ENCODE measurements at places on chromosomes 12 and 14. TPM values are rescaled to one million over a fixed set of nuclear protein-coding genes. Genes with fewer than 3 reads are reported as not detected.

Gene DGKA
- total RNA-seq = 108 TPM

- no peak for DNase-seq
Measured at GRCh38 chr14:104424406-104425072, 155.0 kb upstream of the C14orf180 start.

DNA sequence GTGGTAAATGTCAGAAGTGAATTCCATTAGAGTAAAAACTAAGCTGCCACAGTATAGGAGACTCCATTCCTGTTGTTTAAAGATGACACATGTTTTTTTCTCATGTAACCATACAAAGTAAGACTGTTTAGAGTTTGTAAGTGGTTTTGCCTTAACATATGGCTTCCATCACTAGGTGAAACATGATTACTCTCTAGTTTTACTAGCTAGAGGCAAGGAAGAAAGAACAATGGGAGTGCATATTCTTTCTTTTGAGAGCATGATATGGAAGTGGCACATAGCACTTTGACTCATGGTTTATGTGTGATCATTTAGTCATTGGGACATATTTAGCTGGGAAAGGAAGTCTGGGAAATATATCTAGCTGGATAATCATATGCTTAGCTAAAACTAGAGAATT lies 7.7 kb downstream of the ATF7IP start:
- DNase-seq = peak; percentile 59

DNA sequence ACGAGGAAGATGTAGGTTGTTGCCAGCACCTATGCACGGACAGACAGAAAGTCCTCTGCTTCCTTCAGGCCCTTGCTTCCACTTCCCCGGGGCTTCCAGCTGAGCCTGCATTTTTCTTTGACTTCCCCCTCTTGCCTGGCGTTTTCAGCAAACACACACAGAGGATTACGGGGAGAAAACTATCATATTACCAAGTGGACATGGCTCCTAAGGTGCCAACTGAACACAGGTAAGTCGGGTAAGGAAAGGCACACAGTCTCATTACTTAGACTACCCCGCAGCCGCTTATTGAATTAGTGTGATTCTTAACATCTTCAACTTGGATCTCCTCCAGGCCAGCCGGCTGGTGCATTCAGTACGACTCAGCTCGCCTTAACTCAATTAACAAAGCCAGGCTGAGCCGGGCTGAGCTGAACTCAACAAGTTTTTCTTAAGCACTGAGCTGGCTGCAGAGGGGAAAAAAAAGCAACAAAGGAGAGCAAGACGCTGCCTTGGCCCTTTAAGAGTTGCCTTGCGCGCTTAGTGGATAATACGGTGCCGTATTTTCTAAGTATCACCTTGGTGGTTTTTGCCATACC lies 19.2 kb upstream of the MAP1LC3B2 start:
- DNase-seq = peak; percentile 48

Gene FAR2
- 3.3 TPM for total RNA-seq

DNA sequence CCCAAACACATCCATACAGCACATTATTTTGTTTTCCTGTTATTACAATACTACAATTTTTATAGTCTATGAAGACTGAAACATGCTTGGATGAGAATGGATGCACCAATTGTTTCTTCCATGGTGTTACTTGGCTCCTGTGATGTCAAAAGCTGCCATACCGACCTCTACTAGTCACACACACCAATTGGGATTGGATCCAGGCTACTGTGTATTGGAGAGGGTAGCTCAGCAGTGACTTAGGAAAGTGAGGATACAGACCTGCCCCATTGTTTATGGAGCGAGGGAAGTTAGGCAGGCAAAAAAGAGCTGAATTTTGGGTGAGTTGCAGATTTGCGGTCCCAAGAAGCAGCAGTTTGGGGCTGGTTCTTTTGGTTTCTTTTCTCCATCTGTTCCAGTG lies 30.8 kb upstream of the AKAP6 start:
- DNase-seq = no peak

Gene BICDL1
- total RNA-seq = 7.3 TPM

DNA sequence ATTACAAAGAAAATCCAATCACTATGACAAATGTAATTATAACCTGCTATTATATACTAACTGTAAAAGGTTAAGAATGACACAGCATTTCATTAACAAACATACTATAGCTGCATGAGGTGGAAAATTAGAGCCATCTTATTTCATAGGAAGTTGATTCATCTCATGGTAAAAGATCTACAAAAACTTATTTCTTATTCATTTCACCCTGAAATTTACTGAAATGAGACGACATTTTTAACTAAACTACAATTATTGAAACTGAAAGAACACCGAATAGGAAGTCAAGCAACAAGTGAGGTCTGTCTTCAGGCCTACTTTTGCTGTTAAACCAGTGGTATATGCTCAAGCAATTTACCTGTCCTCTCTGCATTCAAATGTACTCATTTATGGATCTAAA lies 87.2 kb downstream of the CEP83 start:
- DNase-seq = no peak

- DNase-seq = no peak
Measured at GRCh38 chr12:119957135-119957534, 31.9 kb upstream of the BICDL1 start.

DNA sequence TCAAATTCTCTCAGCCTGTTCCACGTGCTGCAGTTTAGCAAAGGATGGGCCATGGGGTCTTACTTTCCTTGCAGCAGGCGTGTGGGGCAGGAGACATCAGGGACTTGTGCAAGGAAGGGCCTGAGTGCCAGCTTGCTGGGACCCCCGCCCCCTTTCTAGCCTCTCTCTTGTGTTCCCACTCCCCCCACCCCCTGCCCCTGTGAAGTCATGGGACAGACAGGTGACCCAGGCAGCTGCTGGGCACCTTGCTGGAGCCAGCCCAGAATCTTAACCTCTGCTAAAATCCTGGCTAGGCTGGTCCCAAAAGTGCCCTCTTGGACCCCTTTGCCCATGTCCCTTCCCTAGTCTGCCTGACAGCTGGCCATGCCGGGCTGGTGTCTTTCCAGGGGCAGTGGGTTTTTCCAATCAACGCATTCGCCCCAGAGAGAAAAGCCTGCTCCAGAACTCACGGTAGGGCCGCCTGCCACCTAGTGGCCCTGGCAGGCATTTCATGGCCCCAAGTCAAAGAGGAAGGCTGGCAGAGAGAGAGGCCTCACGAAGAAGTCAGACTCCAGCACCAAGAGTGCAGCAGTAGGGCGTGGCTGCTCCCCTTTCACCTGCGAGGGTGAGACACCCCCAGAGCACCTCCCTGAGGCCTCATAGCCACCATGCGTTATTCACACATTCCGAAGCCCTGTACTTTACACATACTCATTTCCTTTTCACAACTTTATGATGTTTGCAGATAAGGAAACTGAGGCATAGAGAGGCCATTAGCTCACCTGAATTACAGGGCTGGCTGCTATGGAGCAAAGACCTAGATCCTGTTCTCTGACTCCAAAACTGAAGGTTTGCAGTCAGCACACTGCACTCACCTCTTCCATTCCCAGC lies 67.4 kb downstream of the LGMN start:
- peak; percentile 29 for DNase-seq

DNA sequence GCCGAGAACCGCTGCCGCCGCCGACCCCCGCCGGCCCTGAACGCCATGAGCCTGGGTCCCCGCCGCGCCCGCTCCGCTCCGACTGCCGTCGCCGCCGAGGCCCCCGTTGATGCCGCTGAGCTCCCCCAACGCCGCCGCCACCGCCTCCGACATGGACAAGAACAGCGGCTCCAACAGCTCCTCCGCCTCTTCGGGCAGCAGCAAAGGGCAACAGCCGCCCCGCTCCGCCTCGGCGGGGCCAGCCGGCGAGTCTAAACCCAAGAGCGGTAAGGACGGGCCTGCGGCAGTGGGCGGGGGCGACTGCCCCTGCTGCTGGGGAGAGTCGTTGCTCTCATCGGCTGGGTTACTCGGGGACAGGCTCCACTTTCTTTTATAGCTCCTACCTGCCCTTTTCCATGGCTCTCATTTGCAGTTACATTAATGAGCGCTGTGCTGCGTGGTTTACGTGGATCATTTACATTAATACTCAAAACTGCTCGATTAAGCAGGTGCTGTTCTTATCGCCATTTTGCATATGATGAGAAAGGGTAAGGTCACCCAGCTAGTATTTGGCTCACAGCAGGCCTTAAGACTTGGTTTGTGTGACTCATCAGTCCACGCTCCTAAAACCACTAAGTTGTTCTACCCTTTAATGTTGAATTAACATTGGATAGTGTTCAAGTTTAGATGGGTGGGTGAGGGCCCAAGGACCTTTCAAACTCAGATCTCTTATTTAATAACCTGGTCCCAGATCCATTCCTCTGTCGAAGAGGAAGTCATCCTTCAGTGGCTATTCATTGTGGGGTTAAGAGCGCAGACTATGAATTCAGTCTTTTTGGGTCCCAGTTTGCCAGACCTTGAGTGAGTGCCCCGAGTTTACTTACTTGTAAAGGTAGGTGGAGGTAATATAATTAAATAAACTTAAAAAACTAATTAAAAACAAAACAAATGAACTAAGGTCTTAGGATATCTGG lies 823 bp downstream of the RNF10 start:
- peak; percentile 88 for DNase-seq

Gene EID3
- 1.9 TPM for total RNA-seq

Gene TEX22
- total RNA-seq = 2.5 TPM

- DNase-seq = no peak
Measured at GRCh38 chr14:20632448-20632830, 9.1 kb downstream of the OR6S1 start.

Gene DLK1
- total RNA-seq = 1.3 TPM

- DNase-seq = no peak
Measured at GRCh38 chr14:103130017-103130764, 6.9 kb downstream of the TNFAIP2 start.

GRCh38 chr12:103503546-103504480 lies 8.0 kb upstream of the C12orf42 start:
- DNase-seq = no peak

Gene OR6C1
- not detected for total RNA-seq

Gene GARIN6
- total RNA-seq = not detected

Gene WNT5B
- 110 TPM for total RNA-seq

Gene HOTAIR
- not detected for total RNA-seq

- no peak for DNase-seq
Measured at GRCh38 chr12:92502417-92503028, 200.3 kb upstream of the PLEKHG7 start.

Gene PTPRO
- 0.12 TPM for total RNA-seq

DNA sequence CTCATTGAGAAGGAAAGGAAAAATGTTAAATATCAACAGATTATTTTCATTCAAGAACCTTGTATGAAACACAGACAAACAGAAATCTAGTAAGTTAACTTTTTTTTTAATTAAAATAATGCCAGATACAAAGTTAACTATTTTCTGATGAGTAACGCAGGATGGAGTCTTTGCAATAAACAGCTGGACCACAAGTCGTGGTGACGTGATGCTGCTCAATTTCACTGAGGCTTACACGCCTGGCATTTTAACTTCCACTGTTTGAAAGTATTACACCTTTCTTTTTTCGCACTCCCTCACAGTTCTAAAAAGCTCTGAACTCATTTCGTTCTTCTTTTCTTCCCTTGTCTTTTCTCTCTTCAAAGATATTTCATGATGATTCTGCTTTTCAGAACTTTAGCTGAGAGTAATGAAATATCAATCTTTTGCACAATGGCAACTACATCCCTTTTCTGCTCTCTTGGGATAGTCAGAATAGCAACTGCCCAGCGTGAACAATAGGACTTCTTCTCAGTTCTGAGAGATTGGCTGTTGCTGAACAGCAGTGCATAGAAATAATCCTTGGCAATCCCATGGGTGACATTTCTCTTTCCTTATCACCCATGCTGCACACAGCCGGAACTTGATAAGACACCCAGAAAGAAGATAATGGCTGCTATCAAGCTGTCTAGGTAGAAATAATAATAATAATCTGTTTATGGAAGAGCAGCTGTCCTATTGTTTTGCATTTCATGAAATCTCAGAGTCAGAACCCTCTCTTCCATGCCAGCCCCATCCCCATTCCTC lies 160.5 kb downstream of the BTG1 start:
- peak; percentile 72 for DNase-seq

DNA sequence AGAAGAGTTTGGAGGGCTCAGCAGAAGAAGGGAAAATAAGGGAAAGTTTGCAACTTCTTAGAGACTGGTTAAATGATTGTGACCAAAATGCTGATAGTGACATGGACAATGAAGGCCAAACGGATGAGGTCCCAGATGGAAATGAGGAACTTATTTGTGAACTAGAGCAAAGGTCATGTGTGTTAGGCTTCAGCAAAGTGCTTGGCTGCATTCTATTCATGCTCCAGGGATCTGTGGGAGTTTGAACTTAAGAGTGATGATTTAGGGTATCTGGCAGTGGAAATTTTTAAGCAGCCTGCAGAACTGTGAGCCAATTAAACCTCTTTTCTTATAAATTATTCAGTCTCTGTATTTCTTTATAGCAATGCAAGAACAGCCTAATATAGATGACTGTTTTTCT lies 88.9 kb upstream of the ARHGAP5 start:
- no peak for DNase-seq

DNA sequence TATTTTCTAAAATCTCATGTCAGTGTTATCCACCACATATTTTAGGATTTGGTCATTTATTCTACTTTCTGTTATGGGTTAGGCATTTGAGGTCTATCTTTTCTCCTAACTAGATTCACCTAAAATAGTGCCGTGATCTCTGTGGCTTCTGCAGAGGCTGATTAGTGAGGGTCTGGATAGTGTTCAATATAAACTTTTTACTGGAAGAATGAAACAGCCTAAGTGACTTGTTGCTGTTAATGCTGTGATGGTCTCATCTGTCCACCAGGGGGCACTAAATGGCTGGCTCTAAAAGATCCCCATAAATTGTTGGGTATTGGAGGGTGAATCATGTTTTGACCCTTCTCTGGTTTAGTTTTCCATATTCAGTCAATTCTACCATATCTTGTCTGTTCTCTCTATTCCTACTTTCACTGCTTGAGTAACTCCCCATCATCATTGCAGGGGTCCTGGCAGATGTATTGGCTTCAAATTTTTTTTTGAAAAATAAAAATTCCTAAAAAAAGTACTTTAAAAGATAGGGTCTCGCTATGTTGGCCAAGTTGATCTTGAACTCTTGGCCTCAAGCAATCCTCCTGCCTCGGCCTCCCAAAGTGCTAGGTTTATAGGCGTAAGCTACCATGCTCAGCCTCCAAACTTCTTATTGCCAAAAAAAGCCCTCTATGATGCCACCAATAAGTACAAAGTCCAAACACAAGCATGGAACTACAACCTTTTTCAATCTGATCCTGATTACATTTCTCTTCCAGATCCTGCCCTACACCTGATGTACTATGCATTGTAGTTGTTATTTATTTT lies 6.9 kb downstream of the PABPN1 start:
- peak; percentile 47 for DNase-seq

GRCh38 chr12:81143057-81143456 lies 65.2 kb downstream of the ACSS3 start:
- DNase-seq = no peak

- DNase-seq = no peak
Measured at GRCh38 chr14:72588521-72588920, 305.4 kb downstream of the DPF3 start.

- DNase-seq = no peak
Measured at GRCh38 chr12:124707316-124707715, 139.9 kb upstream of the NCOR2 start.

GRCh38 chr12:57993834-57994233 lies 52.5 kb downstream of the ATP23 start:
- DNase-seq = no peak

Gene LBHD2
- total RNA-seq = not detected
